Neural progenitor cell (in vitro differentiated cells): ENCODE measurements at places on chromosomes 2 and 18.
A peak's percentile ranks its signal among the peaks of the same experiment; 100 is the strongest.

- H3K4me3 ChIP-seq: no peak overlapping the region
- H3K36me3 ChIP-seq: no peaks in the 10 kb centered on the region
Measured at GRCh38 chr2:119517433-119517832, 6.8 kb downstream of the SCTR start.

DNA sequence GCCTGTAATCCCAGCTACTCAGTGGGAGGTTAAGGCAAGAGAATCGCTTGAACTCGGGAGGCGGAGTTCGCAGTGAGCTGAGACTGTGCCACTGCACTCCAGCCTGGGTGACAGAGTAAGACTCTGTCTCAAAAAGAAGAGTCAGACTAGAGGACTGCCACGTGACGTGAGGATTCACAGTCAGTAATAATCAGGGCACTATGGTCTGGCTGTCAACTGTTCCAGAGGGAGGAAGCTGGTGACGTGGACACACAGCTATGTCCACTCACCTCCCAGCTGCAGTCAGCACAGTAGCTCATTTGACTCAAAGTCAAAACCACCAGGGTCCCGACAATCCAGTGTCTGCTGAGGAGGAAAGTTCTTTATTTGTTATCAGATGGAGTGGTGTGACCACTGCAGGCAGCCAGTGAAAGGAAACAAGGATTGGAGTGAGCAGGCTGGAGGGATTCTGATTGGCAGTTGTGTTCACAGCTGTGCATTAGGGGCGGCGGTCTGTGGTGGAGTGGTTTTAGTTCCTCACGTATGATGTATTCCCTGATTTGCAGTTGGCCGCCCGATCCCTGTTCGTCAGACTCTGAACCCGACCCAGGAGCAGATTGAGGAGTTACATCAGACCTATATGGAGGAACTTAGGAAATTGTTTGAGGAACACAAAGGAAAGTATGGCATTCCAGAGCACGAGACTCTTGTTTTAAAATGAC lies 37.9 kb downstream of the MOGAT1 start:
- peak; percentile 53 for DNase-seq
- H3K27me3 ChIP-seq: no peaks in the 10 kb centered on the region
- no peaks in the 10 kb centered on the region for H3K36me3 ChIP-seq
- H3K27ac ChIP-seq: no peak overlapping the region
- H3K4me1 ChIP-seq: peaks cover 8% of the 10 kb centered on the region

GRCh38 chr2:11305338-11305737 lies 39.1 kb downstream of the ROCK2 start:
- no peaks in the 10 kb centered on the region for H3K27me3 ChIP-seq
- H3K36me3 ChIP-seq: no peaks in the 10 kb centered on the region
- no peak for DNase-seq
- no peak overlapping the region for H3K4me3 ChIP-seq

DNA sequence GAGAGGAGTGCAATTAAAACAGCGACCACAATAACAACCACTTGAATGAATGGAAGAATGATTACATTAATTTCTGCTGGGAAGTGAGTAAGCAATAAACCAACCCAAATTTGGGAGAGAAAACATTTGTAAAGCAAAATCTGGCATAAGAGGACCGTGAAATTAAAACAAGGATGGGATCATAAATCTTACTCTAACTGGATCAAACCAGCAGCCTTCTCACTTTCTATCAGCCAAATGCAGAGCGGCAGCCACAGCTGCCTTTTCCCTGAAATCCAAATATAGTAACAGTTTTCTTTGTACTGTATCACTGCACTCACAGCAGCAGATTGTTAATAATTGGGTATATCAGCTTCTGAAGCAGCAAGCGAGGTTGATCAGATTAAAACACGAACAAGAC lies 245.2 kb upstream of the REG3G start:
- H3K36me3 ChIP-seq: no peaks in the 10 kb centered on the region
- H3K4me1 ChIP-seq: no peaks in the 10 kb centered on the region
- DNase-seq: no peak
- no peak overlapping the region for H3K27ac ChIP-seq
- no peak overlapping the region for H3K4me3 ChIP-seq

GRCh38 chr2:132668189-132668823 lies 1.7 kb downstream of the LYPD1 start:
- DNase-seq: peak; percentile 76
- H3K27ac ChIP-seq: no peak overlapping the region
- H3K36me3 ChIP-seq: no peaks in the 10 kb centered on the region
- H3K4me1 ChIP-seq: peaks cover 5% of the 10 kb centered on the region

GRCh38 chr2:105364436-105365139 lies 27.2 kb downstream of the C2orf49 start:
- no peak for DNase-seq
- no peaks in the 10 kb centered on the region for H3K36me3 ChIP-seq
- no peaks in the 10 kb centered on the region for H3K4me1 ChIP-seq

DNA sequence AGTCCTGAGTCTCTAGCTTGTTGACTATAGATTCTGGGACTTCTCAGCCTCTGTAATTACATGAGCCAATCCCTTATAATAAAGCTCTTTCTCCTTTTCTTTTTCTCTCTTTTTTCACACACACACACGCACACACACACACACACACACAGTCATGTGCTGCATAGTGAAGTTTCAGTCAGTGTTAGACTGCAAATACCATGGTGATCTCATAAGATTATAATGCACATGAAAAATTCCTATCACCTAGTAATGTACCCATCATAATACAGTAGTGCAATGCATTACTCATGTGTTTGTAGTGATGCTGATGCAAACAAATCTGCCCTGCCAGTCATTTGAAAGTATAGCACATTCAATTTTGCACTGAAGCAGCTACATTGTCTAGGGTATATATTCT lies 558.2 kb downstream of the SUCLG1 start:
- no peak for DNase-seq
- H3K36me3 ChIP-seq: no peaks in the 10 kb centered on the region
- no peak overlapping the region for H3K27ac ChIP-seq
- no peak overlapping the region for H3K4me3 ChIP-seq
- no peaks in the 10 kb centered on the region for H3K27me3 ChIP-seq
- H3K4me1 ChIP-seq: no peaks in the 10 kb centered on the region

GRCh38 chr18:68694316-68694715 lies 20.6 kb downstream of the TMX3 start:
- no peak overlapping the region for H3K4me3 ChIP-seq
- no peak for DNase-seq
- H3K27me3 ChIP-seq: no peaks in the 10 kb centered on the region
- H3K4me1 ChIP-seq: no peaks in the 10 kb centered on the region

- H3K27me3 ChIP-seq: no peaks in the 10 kb centered on the region
- H3K4me3 ChIP-seq: peak overlapping the region; percentile 46
- peak overlapping the region; percentile 86 for H3K27ac ChIP-seq
- peak; percentile 59 for DNase-seq
- H3K36me3 ChIP-seq: no peaks in the 10 kb centered on the region
Measured at GRCh38 chr2:70141212-70141901, 49.5 kb downstream of the C2orf42 start.

- H3K4me1 ChIP-seq: peaks cover 22% of the 10 kb centered on the region
- DNase-seq: no peak
- H3K27ac ChIP-seq: no peak overlapping the region
Measured at GRCh38 chr2:158970241-158970751, 1.9 kb downstream of the TANC1 start.

DNA sequence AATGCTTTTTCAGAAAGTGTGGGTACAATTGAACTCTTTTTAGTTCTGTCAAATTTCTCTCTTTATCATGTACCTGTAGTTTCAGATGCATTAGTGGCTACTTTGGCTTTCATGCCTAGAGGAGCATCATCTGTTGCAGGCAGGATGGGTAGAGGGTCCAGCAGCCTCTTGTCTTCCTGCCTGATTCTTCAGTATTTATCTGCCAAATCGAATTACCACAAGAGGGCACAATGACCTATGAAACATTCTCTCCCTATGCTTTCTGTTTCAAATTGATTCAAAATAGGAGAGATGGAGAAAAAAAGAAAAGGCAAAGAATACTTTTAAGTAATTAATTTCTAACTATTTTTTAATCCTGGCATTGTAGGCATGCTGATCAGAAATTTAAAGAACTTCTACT lies 477.2 kb downstream of the TRIB2 start:
- H3K27me3 ChIP-seq: no peaks in the 10 kb centered on the region

GRCh38 chr2:100610381-100610831 lies 47.6 kb downstream of the PDCL3 start:
- no peaks in the 10 kb centered on the region for H3K36me3 ChIP-seq
- H3K4me3 ChIP-seq: no peak overlapping the region
- no peak overlapping the region for H3K27ac ChIP-seq
- no peaks in the 10 kb centered on the region for H3K4me1 ChIP-seq

DNA sequence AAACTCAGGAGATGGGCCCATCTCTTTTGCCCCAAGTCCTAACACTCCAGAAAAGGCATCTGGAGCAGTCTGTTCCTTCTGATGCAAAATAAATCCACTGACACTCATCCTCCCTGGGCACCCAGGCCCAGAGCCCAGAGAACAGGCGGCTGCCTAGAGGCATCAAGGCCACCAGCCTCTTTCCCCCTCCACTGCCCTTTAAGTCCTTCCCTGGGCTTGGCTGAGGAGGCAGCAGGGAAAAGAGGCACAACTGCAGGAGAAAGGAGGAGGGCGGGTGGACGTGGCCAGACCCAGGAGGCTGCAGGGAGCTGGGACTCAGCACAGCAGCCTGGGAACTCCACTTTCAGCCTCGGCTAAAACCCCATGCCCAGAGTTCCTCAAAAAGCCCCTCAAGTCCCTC lies 99.7 kb upstream of the ID2 start:
- H3K4me1 ChIP-seq: no peaks in the 10 kb centered on the region
- H3K27ac ChIP-seq: no peak overlapping the region
- no peak overlapping the region for H3K4me3 ChIP-seq
- H3K36me3 ChIP-seq: no peaks in the 10 kb centered on the region

- DNase-seq: no peak
- H3K36me3 ChIP-seq: no peaks in the 10 kb centered on the region
- H3K27me3 ChIP-seq: no peaks in the 10 kb centered on the region
- peaks cover 4% of the 10 kb centered on the region for H3K4me1 ChIP-seq
Measured at GRCh38 chr18:11740461-11740860, 51.4 kb downstream of the GNAL start.

DNA sequence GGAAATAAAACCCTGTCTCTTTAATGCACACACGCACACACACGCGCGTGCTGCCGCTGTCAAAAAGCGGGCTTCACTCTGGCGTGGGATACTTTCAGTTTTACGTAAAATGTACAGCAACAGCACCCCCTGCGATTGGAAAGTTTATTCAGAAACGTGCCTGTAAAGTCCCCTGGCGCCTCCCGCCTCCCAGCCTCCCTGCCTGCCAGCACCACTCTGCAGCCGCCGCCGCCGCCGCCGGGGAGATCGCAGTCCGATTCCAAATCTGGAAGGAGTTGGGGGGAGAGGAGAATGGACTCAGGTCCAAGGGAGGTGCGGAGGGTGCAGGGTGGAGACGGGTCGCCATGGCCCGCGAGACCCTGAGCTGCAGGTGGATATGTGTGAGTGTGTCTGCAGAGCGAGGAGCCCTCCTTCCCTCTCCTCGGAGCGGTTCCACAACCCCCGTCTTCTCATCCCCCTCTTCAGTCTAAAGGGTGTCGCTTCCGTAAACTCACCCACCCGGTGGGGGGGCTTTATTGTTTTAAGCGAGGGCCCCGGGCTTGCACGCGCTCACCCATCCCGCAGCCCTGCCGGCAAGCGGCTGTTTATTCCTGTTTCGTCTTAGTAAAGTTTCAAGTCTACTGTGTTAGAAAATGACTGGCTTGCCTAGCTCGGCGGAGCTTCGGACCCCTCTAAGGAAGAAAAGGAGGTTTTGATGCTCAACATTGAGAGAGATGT lies 1.8 kb upstream of the BCL11A start:
- peak; percentile 85 for DNase-seq
- peak overlapping the region; percentile 59 for H3K4me3 ChIP-seq

DNA sequence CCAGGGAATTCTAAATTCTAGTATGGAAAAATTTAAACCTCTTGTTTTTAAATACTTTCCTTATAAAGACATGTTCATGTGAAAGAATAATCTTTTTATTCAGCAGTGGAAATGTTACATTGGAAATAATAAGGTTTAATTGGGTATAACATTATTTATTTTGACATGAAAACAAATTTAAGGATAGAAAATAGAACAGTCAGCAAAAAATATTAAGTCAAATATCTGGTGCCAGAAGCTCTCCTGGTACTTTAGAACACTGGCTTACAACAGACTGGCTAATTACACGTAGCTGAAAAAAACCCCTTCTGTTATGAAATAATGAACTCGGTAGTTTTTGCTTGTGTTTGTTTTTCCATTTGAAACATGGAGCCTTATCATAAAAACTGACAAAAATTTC lies 447.9 kb downstream of the DSEL start:
- H3K4me1 ChIP-seq: no peaks in the 10 kb centered on the region
- no peaks in the 10 kb centered on the region for H3K27me3 ChIP-seq
- H3K4me3 ChIP-seq: no peak overlapping the region
- no peak overlapping the region for H3K27ac ChIP-seq
- no peak for DNase-seq

DNA sequence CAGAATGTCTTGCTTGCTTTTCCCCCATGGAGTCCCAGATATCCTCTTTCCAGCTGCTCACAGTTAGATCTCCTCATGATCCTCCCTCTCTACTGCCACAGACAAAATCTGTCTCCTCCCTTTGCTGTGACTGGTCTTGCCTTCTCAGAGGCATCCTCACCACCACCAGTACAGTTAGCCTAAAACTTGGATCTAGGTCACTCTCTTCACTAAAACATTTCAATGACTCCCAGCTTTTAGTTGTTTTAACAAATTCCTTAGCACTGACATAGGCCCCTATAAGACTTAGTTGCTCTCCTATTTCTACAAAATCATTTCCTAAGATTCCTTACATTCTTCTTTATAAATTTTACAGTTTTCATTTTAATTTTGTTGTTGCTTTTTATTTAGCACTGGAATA lies 734.2 kb upstream of the CHAC2 start:
- no peaks in the 10 kb centered on the region for H3K27me3 ChIP-seq
- H3K36me3 ChIP-seq: no peaks in the 10 kb centered on the region
- no peak for DNase-seq
- no peak overlapping the region for H3K27ac ChIP-seq

GRCh38 chr18:58570360-58571064 lies 58.4 kb downstream of the ALPK2 start:
- no peak for DNase-seq
- no peaks in the 10 kb centered on the region for H3K36me3 ChIP-seq
- H3K4me3 ChIP-seq: no peak overlapping the region

DNA sequence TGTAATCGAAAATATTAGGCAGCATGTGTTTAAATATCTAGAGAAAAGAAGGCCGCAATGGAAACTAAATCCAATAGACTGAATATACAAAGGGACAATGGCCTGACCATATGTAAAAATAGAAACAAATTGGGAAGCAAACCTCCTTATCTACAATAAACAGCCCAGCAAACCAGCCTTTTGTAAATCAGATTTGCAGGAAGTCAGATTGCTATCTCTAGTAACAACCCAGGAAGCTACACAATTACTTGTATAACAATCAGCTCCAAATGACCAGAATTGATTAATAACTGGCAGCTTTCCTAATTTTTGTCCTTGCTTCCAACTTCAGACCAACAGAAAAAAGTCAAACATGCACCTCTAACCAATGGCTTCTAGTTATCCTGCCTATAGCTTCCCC lies 860.0 kb downstream of the CPS1 start:
- no peaks in the 10 kb centered on the region for H3K27me3 ChIP-seq
- no peak overlapping the region for H3K27ac ChIP-seq
- H3K4me1 ChIP-seq: no peaks in the 10 kb centered on the region
- DNase-seq: no peak
